ENCODE measurements at places on chromosomes 11 and 22.
A peak's percentile ranks its signal among the peaks of the same experiment; 100 is the strongest.

GRCh38 chr11:116691771-116692177, 81.0 kb downstream of the BUD13 start:
- no peak for DNase-seq

- DNase-seq, result no peak
Observed at GRCh38 chr22:37609240-37610152, 862 bp downstream of the GGA1 start.

- no peak for DNase-seq
Observed at GRCh38 chr22:40703174-40703573, 23.9 kb downstream of the MCHR1 start.

DNA sequence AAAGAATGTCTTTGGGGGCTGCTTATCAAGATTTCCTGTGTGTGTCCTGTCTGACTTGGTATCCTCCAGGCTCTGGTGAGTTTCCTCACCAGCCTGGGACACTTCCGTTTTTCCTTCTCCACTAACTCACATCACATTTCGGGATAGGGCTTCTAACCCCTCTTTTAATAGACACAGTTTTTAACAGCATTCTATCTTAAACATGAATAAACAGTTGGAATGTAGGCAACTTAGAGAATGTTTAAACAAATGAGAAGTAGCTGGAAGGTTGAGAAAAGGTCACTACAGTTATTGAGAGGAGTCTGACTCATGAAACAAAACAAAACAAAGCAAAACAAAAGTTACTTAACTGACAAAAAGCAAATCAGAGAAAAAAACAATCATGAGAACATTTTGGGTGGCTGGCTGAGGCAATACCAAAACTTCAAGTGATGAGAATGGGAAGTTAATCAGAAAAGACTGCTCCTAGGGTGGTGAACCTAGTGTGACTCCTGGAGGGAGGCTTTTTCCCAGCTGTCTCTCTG, 64.7 kb upstream of the CTSC start:
- peak; percentile 86 for DNase-seq

DNA sequence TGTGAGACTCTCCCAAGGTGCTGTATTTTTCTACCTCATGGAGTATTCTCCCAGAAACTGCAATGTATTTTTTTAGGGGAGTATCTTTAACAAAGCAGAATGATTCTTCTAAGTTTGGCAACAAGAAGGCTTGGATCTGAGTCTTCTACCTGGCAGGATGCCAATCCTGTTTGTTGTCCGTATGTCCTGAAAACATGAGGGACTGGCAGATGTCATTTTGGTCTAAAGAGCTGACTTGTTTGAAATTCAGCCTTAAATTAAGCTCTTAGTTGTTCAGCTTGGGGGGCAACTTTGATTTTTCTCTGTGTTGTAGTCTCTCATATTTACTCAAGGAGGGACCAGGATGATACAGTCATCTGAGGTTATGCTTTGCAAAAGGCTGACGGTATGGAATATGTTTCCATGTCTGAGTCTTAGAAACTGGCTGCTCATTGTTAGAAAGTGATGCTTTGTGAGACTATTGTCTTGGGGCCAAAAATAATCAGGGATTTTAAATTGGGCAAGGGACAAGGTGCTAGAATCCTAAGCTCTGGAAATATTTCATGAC, 9.3 kb downstream of the MRPL16 start:
- no peak for DNase-seq

DNA sequence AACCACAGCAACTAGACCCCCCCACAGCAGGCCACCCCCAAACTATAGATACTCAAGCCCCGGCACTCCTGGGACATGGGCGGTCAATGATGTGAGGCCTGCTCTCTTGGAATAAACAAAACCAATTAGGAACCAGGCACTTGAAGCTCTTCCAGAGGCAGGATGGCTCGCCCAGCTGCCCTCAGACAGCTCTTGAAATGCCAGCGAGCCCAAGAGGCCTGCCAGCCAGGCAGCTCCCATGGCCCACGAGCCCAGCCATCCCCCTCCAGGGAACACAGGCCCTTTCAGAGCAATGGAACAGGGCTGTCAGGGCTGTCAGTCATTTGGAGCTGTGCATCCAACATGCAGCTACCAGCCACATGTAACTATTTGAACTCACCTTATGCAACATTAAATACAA, 34.0 kb upstream of the TFIP11 start:
- DNase-seq, result no peak

GRCh38 chr11:104705490-104706190, 192.6 kb downstream of the CASP12 start:
- no peak for DNase-seq

GRCh38 chr11:68214173-68215086, 1.3 kb upstream of the KMT5B start:
- DNase-seq, result no peak

- DNase-seq, result no peak
Observed at GRCh38 chr22:42432020-42432596, at the start of gene NFAM1. NFAM1 (minus strand) TSS chr22:42432403; CDS start chr22:42432357, 46 bp downstream.

GRCh38 chr22:38751422-38752346, 4.1 kb downstream of the SUN2 start:
- DNase-seq, result no peak
